ENCODE measurements at places on chromosomes 13 and 19.

- DNase-seq, result no peak
Observed at GRCh38 chr19:55683449-55684261, 8.6 kb downstream of the EPN1 start.

DNA sequence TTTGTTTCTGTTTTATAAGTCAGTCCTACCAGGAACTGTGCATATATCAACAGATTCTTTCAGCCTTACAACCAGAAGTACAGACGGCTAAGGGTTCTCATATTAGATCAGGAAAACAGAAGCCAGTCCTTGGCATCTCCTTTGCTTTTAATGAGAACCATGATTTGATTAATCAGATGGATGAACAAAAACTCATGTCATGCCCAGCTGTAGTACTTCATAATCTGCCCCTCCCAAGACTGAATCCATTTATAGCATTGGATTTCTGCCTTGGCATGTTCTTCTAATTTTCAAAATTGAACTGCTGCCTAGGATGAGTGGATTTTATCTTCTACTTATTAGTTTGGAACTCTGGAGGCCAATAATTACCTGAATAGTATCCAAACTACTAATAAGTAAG, 617.2 kb downstream of the SLITRK5 start:
- no peak for DNase-seq

- DNase-seq, result no peak
Observed at GRCh38 chr13:100209857-100210825, 121.2 kb downstream of the PCCA start.

GRCh38 chr13:69418319-69418718, 689.3 kb upstream of the ATXN8OS start:
- DNase-seq, result no peak

GRCh38 chr13:49410006-49410405, 33.9 kb downstream of the CAB39L start:
- no peak for DNase-seq

DNA sequence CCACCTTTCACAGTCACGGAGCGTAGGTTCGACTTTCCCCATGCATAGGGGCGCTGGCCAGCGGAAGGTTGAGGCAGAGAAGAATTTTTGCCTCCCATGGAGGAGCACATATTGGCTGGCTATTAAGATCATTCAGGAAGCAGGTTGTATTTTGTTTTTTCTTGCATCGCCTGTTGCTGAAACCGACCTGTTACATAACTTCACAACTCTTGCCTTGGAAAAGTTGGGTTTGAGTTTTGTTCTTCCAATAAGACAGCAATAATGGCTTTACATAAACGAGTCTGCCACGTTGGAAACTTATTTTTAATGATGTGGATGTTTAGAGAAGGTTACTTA, 1.4 kb downstream of the UPF1 start:
- DNase-seq, result no peak

GRCh38 chr19:1004803-1005664, 4.8 kb downstream of the GRIN3B start:
- no peak for DNase-seq

GRCh38 chr19:7460562-7460966, 28.3 kb downstream of the PEX11G start:
- no peak for DNase-seq

DNA sequence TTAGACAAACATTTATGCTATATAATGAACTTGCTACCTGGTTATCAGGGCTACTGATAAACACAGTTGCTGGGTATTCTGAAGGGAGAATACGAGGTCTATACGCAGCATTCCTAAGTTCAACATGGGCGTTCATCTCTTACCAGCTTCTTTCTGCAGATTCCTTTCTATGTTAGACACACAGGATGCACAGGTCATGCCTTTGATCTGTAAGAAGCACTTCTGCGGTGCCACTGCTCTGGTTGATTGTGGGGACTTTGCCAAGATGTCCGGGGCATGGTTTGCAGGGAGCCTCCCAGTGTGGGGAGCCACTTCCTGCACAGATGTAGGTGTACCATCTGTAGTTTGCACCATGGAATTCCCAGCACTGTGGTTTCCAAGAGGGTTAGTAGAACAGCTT, 40.9 kb downstream of the ATP7B start:
- DNase-seq, result no peak

- DNase-seq, result peak; percentile 12
Observed at GRCh38 chr13:50599927-50600326, 243.6 kb downstream of the DLEU7 start.

DNA sequence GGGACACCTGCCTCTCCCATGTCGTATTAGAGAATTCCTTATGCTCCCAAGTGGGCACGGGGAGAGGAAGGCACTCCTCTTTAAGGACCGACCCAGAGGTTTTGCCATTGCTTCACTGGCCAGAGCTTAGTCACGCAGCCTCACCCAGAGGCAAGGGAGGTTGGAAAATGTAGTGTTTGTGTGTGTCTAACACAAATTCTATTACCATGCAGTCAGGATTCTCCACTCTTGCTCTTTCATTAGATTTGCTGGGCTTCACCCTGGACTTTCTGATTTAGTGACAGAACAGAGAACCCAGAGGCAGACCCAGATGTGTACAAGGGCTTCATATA, 14.6 kb upstream of the NCCRP1 start:
- DNase-seq, result no peak

GRCh38 chr19:8393192-8393870, 3.2 kb downstream of the RAB11B start:
- no peak for DNase-seq

- no peak for DNase-seq
Observed at GRCh38 chr13:113350065-113350937, 13.6 kb downstream of the GRTP1 start.

DNA sequence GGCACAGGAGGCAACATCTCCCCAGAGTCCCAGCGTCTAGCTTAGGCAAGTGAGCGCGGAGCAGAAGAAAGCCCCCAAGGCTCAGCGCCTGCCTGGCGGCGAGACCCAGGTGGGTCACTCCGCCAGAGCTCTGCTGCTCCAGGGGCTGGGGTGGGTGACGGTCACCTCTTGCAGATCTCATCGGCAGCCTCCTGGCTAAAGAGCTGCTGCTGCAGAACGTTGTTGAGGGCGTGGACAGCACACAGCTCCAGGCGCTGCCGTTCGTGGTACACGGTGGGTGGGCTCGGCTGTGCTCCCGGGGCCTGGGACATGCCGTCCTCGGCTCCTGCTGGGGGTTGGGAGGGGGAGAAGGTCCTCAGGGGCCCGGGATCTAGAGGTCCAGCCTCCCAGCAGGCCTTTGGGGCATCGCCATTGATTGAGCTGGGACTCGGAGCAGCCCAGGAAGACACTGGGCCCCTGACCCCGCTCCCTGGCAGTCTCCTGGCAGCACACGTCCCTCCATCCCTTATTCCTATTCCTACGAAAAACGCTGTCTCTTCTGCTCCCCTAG, 795 bp downstream of the JOSD2 start:
- no peak for DNase-seq

GRCh38 chr13:59621773-59622172, 542.0 kb downstream of the DIAPH3 start:
- DNase-seq, result no peak

DNA sequence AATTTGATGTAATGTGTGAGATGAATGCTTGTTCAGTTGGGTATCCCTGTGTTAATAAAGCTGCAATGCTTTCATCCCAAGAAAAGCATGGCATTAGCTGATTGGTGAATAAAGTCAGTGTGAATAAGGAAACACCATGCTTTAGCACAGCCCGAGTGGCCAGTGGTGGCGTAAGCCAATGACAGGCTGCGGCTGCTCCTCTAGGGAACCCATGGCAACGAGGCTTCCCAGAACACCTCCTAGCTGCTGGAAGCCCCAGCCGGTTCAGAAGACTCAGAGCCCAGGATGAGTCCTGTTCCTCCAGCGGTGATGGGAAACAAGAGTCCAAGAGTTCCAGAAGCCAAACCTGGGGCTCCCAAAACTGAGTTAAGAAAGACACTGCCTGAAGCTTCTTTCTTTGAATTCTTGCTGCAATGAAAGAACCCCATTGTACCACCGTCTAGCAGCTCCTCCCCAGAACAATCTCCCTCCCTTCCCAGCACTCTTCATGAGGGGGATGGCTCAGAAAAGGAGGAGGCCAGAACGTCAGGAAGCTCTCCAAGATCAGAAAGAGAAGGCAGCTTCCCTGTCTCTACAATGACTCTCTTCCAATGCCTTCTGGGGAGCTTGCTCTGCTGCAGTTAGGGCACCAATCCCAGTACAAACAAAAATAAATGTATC, 58.2 kb downstream of the TSHZ3 start:
- no peak for DNase-seq

DNA sequence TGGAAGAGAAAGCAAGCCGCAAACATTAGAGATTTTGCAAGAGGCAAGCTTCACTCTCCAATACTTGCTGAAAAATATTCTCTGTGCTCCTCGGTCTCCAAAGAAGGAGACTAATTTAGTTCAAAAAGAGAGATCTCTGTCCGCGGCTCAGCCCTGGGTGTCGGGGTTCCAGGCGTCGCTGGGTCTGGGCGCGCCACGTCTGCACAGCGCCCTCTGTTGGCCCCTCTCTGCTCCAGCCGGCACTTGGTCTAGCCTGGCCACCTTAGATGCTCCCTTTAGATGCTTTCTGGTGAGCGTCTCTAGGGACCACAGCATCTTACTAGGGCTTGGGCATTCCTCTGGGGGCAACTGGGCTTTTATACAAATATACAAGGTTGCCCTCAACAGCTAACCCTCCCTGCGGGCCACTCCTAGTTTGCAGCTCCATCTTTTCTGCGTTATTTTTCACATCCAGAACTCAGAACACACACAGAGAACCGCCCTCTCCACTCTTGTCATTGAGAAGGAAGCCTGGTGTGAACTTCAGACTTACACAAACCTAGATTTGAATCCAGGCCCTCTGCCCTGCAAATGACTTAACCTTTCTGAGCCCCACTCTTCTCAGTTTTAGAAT, 78.3 kb downstream of the CYSLTR2 start:
- no peak for DNase-seq

GRCh38 chr19:35119578-35120155, 4.0 kb downstream of the FXYD3 start:
- DNase-seq, result no peak

DNA sequence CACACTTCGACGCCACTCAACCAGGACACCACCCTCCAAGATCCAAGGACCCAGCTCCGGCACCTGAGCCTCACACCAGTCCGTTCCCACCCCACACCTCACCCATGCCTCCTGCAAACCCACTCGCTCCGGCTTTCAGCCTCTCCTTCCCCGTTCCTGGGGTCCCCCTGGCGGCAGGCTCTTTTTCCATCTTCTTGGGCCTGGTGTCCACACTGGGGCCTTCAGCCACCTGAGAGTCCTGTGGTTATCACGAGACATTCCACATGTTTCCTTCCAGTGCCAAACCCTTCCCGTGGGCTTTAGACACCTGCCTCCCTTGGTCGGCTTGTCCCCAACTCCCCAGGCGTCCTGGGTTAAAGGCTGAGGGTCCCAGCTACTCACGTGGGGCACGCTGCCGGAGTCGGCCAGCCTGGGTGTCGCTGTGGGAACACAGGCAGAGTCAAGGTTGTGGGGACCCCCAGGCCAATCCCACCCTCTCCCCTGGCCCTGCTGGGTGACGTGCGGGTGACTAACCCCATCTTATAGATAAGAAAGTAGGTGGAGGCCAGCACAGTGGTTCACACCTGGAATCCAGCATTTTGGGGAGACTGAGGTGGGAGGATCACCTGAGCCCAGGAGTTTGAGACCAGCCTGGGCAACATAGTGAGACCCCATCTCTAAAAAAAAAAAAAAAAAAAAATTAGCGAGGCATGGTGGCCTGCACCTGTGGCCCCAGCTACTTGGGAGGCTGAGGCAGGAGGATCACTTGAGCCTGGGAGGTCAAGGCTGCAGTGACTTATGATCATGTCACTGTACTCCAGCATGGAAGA, 1.9 kb downstream of the JSRP1 start:
- DNase-seq, result no peak

DNA sequence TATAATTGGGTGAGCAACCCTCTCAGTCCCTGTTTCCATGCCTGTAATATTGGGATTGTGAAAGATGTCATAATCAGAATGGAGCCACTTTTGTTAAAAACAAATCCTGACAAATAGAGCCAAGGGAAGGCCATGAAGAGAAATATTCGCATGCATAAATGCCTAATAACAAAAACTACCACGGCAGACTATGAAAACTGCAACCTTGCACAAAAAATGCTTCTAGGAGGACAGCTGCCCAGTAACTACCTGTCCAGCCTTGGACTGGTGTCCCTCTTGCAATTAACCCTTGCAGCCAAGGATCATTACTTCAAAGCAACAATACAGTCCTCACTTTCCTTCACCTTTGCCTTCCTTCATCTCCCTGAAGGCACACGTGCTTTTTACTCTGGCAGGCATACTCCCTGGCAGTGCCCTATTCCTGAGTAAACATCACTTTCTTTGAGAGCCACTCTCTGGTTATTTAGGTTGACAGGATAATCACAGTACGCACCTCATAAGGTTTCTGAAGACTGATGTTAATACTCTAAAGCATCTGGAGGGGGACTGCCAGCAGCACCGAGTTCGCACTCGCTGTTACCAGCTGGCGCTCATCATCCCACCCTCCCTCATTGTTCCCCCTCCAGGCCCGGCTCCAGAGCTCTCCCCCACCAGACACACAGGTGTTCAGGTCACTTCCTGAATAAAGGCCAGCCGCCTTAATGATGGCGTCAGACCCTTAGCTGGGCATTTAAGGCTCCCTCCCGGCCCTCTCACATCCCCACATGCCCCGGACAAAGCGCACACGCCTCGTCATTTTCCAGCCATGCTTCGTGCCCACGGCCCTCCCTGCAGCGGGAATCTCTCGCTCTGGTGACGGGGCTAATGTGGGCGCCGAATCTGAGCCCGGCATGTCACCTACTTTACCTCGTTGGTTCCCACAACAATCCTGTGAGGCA, 57.3 kb downstream of the CDADC1 start:
- DNase-seq, result no peak

DNA sequence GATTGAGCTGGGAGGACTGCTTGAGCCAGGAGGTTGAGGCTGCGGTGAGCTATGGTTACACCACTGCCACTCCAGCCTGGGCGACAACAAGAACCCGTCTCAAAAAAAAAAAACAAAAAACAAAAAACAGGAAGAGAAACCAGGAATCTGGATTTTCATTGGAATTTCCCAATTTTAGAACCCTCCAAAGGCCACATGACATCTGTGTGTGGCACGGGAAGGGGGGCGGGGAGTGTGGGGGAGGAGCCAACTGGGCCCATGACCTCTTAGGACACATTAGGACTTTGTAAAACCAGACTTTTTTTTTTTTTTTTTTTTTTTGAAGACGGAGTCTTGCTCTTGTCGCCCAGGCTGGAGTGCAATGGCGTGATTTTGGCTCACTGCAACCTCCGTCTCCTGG, 21.2 kb upstream of the MYDGF start:
- DNase-seq, result no peak

- no peak for DNase-seq
Observed at GRCh38 chr19:28471731-28472510, 741.0 kb downstream of the UQCRFS1 start.

GRCh38 chr19:7370546-7370945, 21.8 kb downstream of the ARHGEF18 start:
- DNase-seq, result no peak

- DNase-seq, result no peak
Observed at GRCh38 chr13:94992036-94992960, 280.0 kb upstream of the SOX21 start.

DNA sequence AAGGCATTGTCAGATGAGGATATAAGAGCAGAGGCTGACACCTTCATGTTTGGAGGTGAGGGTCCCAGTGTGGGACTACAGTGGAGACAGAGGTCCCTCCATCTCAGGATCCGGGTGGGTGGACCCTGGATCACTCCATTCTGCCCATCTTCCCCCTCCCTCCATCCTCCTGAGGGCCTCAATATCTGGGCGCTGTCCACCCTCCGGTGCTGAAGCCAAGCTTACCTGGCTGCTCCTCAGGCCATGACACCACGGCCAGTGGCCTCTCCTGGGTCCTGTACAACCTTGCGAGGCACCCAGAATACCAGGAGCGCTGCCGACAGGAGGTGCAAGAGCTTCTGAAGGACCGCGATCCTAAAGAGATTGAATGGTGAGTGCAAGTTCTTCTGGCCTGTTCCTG, 11.9 kb downstream of the CYP4F12 start:
- DNase-seq, result no peak

All from cerebellar nuclear complex (tissue), 1 donor.